CD4-positive, CD25-positive, alpha-beta regulatory T cell (primary cell): ENCODE measurements at places on chromosomes 1 and 21. TPM values are rescaled to one million over a fixed set of nuclear protein-coding genes. Genes with fewer than 3 reads are reported as not detected.

Gene SVBP
- 82.7 TPM for polyA plus RNA-seq

Gene DIO1
- not detected for polyA plus RNA-seq

Gene STIL
- polyA plus RNA-seq = 0.92 TPM

Gene ATP6V1G3
- polyA plus RNA-seq = not detected

Gene C4BPA
- not detected for polyA plus RNA-seq

Gene FAM177B
- not detected for polyA plus RNA-seq

Gene OR6N2
- not detected for polyA plus RNA-seq
